ENCODE measurements at places on chromosomes 6 and 20.

DNA sequence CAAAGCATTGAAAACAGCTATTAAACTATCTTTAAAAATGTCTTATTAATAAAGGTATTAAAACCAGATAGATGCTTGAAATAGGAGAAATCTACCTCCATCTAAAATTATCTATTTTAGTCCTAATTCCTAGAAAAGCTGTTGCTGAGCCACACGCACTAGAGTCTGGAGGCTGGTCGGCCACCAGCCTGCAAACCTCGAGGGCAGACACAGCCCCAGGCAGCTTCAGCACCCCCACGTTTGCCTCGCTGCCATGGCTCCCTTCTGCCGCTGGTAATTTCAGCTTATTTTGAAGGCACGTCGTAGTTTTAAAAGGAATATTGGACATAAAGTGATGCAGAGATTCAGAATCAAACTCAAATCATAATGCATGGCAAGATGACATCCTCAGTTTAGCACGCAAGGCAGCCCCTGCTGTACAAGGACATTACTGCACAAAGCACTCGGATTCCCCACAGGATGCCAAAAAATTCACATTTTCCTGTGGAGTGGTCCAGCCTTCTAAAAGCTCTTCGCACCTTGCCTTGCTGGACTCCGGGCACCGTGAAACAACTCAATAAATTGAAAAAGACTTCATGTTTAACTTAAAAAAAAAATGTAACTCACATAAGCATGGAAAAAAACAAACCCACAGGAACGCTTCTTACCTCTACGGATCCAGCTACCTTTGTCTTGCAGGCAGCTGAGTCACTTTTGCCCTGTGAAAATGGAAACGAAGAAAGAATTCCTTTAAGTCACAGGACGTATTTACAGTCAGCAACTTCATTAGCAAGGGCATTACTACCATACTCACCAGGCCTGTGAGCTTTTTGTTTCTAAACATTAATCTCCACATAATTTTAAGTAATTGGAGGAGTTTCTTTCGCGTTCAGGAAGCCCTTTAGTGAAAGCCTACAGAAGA is 143.4 kb upstream of the RPS6KA2 start:
- no peak for DNase-seq

DNA sequence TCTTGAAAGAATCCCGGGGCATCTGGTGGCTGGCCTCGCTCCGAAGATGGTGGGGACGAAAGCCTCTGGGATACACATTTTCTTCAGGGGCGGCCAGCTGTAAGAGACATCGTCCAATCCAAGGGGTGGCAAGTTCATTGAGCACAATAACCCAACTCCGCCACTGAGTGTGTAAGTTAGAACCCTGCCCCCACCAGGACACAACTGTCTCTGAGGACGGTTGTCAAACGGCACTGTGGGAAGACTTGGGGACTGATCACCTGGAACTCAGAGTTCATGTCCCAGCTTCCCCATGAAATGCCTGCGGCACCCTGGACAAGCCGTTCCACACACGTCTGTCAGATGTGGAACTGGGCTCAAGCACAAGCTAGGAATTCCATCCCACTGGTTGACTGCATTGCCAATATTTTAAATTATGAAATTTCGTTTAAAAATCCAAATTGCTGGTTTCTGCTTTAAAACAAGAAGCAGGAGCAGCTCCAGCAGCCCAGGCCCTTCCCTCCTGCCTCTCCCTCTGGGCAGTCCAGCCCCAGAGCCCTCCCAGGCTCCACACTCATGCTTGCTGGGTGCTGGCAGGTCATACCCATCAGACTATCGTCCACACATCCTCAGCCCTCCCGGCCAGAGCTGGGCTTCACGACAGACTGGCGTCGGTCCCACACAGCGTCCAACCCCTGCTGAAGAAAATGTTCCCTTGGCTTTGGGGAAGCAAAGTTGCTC is 80.9 kb upstream of the AFDN start:
- DNase-seq: no peak

DNA sequence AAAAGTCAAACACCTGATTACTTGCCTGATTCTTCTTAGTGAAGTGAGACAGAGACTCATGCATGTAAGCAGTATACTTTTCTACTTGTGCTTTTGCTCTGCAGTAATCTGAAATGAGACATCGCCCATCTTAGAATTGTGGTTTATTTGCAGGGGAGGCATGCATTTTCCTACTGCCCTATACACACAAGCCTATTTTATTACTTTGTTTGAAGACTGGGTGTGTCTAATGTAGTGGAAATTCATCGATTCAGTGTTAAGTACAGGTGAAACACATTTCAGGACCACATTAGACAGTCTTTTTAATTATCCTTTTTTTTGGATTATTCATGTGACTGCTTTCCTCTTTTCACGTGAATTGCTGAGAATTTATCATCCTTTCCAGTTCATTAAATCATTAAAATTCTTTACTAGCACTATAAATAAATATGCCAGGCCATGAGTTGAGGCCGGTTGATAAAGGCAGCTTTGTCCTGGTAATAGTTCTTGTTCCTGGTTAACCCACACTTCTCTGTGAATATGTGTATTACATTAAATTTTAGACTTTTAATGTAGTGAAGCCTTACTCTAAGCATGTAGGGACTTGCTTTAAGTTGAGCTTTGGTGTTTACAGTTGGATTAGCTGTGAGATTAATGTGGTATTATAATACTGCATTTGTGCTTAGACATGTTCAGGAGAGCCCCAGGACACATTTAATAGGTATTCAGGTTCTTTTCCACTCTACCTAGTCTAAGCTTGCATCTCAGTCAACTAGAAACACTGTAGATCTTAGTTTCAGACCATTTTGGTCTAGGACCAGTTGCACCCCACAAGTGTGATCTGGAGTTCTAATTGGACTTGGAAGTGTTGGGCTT is 10.8 kb upstream of the BTBD3 start:
- no peak for DNase-seq

GRCh38 chr6:167056370-167056769 is 57.2 kb downstream of the CEP43 start:
- DNase-seq: no peak

- DNase-seq: no peak
Observed at GRCh38 chr6:5234874-5235273, 25.9 kb downstream of the LYRM4 start.

- no peak for DNase-seq
Observed at GRCh38 chr6:131645846-131646245, 8.7 kb downstream of the ENPP3 start.

- DNase-seq: no peak
Observed at GRCh38 chr6:96554558-96554957, 8.4 kb upstream of the FHL5 start.

DNA sequence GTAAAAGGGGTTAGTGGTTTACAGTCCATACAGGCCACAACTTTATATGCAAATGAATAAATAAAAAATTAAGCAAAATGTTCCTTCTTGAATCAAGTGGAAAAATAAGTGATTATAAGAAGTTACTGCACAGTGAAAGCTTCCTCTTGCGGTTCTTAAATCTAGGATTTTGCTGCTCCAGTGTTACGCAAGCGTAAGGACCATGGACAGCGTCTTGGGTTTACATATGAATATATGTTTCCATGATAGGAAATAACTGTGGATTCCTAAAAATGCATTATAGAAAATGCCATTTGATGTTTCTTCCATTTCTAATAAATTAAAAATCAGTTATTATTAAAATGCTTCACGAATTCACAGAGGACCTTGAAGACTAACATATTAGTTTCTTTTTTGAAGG is 176.6 kb upstream of the POU3F2 start:
- DNase-seq: no peak

- DNase-seq: no peak
Observed at GRCh38 chr6:36643977-36644376, 34.5 kb upstream of the CDKN1A start.

DNA sequence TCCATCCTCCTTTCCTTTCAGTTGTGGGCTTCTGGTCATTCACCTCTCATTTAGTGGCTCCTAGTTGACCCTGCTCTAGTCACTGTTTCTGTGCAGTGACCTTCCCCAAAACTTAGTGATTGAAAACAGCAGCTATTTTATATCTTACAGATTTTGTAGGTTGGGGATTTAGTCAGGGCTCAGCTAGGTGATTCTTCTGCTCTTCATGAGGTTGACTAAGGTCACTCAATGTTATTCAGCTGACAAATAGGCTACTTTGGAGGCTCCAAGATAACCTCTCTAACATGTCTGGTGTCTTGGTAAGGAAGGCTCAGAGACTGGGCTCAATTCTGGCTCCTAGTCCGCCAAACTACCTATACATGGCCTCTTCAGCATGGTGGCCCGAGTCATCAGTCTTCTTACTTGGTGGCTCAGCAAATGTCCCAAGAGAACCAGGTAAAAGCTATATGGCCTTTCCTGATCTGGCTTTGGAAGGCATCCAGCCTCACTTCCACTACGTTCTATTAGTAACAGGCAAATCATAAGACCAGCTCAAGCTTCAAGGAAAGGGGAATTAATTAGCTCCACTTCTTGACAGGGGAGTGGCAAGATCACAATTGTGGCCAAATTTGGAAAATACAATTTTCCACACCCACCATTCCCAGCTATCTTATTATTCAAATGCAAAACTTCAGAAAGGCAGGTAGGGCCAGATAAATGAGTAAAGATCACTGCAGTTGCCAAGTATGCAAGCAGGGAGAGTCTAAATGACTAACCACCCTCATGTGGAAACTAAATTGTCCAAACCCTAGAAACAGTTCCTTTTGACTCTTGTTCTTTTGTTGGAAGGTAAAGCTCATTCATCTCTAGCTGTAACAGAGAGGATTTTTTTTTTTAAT is 50.5 kb upstream of the LTV1 start:
- no peak for DNase-seq

DNA sequence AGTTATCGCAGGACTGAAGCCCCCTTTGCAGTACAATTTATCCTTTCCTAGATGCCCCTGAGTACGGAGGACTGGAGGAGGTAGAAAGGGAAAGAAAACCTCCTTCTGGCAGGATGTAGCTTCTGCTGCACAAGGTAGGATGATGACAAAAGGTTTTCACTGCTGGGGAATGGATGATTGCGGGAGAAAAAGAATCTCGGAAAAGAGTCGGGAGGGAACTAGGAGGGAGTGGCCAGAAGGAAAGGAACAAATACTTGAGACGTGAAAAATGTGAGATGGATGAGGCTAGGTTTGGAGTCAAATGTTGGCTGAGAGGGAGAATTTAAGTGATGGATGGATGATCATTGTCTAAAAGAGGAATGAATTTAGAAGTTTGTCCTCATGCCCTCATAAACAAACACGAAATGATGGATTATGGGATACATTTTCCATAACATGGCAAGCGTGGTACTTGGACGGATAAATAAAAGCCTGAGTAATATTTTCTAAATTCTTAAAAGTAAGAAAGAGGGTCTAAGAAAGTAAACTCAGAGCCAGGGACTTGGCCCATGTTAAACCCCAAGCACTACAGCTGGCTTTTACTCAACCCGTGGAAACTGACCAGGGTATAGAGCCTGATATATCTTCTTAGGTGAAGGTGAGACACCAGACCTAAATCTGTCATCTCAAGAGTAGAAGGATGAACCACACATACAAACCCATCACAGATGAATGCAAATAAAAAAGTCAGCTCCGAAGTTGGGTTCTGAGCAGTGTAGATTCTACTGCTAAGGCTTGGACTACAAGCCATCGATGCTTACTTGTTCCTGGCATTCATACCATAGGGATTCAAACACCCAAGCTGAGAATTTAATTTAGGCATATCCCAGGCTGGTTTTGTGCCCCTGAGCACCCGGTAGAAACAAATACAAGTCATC is 72.4 kb downstream of the HFE start:
- no peak for DNase-seq

DNA sequence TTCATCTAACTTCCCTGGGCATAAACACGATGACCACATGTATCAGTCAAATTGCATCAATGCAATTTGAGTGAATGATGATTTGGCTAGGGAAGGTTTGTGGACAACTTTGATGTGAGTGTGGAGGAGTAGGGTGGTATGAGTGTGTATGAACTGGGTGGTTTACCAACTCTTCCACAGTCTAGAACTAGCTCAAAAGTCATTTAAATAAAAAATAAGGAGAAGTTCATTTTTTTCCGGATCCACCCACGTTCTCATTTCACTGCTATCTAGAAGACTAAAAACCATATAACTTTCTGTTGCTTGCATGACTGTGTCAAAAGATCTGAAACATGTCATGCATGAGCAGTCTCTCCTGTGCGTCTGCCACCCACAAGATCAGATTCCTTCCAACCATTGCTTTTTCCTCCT is 23.6 kb downstream of the SLC35D3 start:
- DNase-seq: no peak

GRCh38 chr20:34675993-34676641 is 775 bp downstream of the PIGU start:
- no peak for DNase-seq

DNA sequence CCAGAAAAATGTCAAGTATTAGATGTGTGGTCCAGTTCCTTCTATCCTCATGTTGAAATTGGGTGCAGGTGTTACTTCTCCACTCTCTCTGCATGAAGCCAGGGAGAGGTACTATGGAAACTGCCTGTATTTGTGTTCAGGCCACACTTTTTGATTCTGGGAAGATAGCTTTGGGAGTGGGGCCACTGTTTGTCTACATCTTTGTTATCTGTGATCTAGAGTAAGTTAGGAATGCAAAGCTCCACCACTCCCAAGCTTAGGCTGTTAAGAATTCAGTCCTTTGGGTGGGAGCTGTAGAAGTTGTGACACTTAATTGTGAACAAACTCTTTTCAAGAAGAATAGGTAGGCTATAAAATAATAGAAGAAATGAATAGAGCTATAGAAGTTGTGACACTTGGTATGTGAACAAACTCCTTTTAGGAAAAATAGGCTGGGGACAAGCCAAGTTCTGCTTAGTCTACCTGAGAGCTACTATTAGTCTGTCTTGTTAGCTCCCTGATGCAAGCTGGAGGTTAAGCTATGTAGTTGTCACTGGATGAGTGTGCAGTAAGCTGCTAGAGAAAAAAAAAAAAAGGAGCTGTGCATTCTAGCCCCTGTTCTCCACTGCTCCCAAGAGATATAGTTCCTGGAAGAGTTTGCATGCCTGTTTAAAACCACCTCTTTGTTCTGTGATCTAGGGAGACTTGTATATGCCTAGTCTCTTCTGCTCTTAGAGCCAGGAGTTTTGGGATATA is 7.1 kb upstream of the GFRAL start:
- no peak for DNase-seq

DNA sequence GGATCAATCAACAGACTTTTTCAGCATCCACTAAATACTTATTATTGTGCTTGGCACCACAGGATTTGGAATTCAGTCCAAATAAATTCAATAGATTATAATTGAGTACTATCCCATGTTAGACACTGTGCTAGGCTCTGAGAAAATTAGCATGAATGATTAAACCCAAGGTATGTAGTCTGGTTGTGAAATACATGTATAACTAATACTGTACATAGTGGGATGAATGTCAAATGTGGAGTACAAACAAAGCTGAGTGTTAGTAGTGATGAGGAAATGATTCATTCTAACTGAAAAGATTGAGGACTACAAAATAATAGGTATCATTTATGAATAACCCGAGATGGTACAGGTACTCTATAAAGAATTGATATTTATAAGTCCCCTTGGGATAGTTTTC is 111.9 kb upstream of the FLRT3 start:
- DNase-seq: no peak

- no peak for DNase-seq
Observed at GRCh38 chr20:49539481-49540231, 28.3 kb downstream of the PTGIS start.

GRCh38 chr6:11428895-11429294 is 108.7 kb upstream of the TMEM170B start:
- DNase-seq: no peak

- DNase-seq: no peak
Observed at GRCh38 chr6:17714879-17715851, 8.4 kb upstream of the NUP153 start.

GRCh38 chr6:91976797-91977196 is 1389.9 kb upstream of the MAP3K7 start:
- no peak for DNase-seq

All from NCI-H1930 (cell line).